Nephron progenitor cell (in vitro differentiated cells): ENCODE measurements at places on chromosomes 13 and 19.

DNA sequence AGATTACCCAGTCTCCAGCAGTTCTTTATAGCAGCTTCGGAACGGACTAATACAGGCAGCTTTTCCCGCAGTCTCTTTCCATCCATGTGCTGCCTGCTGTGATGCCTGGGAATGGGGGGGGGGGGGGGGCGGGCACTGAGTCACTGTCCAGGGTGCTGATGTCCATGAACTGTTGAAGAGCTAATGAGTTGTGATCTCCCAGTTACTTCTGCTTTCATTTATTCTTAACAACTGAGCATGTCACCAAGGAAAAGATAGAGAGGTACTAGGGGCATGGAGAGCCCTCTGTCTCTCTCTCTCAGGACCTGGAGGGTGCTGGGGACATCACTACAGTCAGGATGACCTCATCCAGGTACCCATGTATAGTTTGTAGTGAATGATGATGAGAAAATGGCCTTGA, 20.3 kb upstream of the CEACAM1 start:
- no peak for DNase-seq

GRCh38 chr13:94248454-94249228, 230.8 kb downstream of the DCT start:
- no peak for DNase-seq

DNA sequence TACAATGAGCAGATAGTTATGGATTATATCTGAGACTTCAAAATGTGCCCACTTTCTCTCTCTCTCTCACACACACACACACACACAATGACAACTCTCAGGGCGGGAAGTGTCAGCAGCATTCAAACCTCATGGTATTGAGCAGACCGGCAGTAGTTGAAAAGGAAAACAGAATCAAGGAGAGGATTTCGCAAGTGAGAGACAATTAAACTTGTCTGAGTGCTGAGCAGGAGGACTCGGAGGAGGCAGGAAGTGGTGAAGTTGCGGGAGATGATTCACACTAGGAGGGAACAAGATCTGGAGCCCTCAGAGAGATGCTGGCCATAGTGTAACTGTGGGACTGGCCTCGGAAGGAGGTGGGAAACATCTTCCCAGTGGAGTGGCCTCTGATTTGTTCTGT, 353.1 kb downstream of the EFNB2 start:
- DNase-seq: no peak

- DNase-seq: no peak
Measured at GRCh38 chr13:21872795-21873194, 201.9 kb downstream of the FGF9 start.

GRCh38 chr13:97491452-97491851, 57.5 kb downstream of the RAP2A start:
- DNase-seq: no peak

DNA sequence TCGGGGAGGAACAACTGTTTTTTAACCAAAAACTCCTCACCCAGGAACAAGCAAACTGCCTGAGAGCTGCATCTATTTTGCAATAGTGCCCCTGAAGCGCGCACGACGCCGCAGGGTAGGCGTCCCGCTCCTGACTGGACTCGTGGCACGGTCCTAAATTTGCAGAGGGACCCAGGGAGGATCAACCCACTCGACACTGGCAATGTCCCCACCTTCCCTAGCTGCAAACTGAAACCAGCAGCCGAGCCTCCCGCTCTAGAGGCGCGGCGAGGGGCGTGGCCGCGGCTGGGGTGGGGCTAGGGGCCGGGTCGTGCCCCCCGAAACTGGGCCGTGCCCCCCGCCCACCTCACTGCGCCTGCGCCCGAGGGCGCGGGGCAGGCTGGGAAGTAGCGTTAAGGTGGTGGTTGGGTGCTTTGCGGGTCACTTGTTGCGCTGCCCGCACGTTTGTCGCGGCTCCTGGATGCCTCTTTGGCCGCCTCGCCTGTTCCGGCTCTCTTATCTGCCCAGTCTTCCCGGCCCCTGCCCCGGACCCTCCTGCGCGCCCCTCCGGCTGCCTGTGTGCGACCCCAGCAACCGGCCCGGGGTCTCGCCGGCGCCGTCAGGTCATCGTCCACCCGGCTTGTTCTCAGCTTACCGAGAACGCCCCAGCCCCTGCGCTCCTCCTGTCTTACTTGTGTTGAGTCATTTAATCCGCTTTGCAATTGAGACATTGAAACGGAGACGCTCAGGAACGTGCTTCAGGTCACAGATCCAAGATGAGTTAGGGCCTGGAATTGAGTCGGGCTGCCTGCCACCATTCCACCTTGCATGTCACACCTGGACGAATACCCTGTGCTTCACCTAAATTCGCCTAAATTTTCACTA, 37.9 kb upstream of the LSM14A start:
- peak; percentile 88 for DNase-seq

DNA sequence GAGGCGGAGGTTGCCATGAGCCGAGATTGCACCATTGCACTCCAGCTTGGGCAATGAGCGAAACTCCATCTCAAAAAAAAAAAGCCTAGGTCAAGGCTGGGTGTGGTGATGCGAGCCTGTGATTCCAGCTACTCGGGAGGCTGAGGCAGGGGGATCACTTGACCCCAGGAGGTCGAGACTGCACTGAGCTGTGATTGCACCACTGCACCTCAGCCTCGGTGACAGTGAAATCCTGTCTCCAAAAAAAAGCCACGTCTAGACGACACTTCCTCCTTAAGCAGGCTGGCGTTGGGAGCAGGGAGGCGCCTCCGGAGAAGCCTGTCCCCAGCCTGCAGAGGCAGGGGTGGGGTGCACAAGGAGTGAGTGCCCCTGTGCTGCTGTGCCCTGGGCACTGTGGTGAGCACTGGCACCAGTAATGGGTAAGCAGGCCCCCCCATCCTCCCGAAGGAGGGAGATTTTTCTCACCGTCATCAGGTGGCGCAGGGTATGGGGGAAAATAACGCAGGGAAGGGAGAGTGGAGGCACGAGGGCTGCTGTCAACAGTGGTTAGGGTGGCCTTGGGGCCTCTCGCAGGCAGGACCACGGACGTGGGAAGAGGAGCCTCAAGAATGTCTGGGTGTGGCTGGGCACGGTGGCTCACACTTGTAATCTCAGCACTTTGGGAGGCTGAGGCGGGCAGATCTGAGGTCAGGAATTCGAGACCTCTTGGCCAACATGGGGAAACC, 706 bp downstream of the P2RY11 start:
- DNase-seq: no peak

- no peak for DNase-seq
Measured at GRCh38 chr13:44974056-44974793, 15.0 kb downstream of the NUFIP1 start.

GRCh38 chr13:44470638-44471562, 97.3 kb downstream of the SERP2 start:
- DNase-seq: no peak

- DNase-seq: no peak
Measured at GRCh38 chr13:48806522-48806921, 152.8 kb downstream of the CYSLTR2 start.

DNA sequence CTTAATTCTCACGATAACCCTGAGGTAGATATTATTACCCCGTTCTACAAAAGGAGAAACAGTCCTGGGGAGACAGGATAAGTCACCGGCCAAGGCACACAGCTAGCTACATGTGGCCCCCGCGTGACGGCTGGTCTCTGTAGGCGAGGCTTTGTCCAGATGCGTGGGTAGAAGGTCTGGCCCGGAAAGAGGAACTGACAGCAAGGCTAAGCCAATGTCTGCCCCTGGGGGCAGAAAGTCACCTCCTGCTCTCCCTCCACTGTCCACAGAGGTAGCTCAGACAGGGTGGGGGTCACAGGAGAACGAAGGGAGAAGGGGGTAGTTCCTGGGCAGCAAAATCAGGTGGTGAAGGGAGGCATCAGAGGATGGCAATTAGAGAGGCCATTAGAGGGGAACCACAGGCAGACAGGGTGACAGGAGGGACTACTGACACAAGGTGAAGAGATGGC, 1.8 kb downstream of the APOC4 start:
- DNase-seq: no peak
